Erythroblast (primary cell): ENCODE measurements at places on chromosomes 1 and 21.
A peak's percentile ranks its signal among the peaks of the same experiment; 100 is the strongest.

DNA sequence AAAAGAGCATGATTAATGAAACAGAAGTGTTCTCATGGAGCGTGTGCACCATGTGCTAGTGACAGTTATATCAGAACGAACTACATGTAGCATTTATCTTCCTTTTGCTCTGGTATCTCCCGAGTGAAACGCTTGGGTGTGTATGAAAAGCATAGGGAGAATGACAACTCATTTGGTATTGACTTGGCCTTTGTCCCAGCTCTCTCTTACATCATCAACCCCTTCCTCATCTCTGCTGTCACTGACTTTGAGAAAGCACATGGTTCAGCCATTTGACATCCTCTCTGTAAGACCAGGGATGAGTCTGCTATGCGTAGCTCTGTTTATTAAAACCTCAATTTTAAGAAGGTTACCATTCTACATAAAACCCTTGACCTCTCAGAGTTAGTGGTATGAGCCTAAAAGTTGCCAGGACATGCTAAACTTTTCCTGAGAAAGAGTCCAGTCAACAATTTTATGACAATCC, 201.0 kb downstream of the NRIP1 start:
- peak; percentile 83 for DNase-seq

GRCh38 chr1:200480964-200481363, 71.1 kb upstream of the ZNF281 start:
- no peak for DNase-seq

- no peak for DNase-seq
Observed at GRCh38 chr1:230572121-230573105, 69.9 kb upstream of the COG2 start.

DNA sequence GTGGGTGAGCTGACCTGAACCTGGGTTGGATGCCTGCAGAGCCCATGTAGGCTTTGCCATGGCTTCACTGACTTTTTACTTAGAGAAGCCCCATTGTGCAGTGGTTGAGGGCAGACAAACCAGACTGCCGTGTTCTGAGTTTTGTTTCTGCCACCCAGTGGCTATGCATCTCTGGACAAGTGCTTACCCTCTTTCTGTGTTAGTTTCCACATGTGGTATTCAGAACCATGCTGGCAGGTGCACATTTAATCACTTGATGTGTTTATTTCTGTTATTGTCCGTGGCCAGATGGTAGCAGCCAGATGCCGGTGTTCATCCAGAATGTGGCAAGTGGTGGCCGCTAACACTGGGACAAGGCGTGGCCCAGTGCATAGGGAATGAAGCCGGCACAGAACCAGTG, 10.3 kb upstream of the PTPN7 start:
- no peak for DNase-seq

GRCh38 chr1:66996018-66996682, 57.8 kb downstream of the SLC35D1 start:
- DNase-seq: peak; percentile 84

DNA sequence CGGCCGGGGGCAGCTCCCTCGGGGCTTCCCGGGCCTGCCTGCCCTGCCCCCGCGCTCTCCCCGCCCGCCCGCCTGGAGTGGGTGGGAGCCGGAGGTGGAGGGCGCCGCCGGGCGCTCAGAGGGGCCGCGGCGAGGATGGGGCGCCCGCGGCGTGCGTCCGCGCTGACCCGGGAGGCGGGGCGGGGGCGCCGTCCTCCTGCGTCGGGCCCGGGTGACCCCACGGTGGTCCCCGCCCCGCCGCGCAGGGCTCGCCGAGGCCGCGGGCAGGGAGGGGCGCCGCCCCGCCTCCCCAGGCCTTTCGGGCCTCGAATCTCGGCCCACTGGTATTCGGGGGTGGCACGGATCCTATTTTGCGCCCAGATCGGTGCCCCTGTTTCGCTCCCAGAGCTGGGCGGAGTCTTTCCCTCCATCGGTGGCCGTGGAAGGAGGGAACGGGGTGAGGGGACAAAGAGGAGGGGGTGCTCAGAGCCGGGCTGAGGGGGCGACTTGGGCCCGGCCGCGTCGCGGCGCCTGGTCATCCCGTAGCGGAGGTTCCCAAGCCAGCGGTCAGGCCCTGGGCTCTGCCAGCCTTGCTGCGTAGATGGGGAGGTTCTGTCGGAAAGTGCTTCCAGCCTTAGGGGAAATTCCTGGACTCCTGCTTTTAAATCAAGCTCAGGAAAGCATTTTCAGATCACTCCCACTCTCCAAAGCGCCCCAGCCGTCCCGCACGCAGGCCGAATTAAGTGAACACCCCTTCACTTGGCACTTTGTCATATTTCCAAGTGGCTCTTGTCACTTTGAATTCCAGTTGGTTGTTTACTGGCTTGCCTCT, 545 bp downstream of the PATJ start:
- no peak for DNase-seq

DNA sequence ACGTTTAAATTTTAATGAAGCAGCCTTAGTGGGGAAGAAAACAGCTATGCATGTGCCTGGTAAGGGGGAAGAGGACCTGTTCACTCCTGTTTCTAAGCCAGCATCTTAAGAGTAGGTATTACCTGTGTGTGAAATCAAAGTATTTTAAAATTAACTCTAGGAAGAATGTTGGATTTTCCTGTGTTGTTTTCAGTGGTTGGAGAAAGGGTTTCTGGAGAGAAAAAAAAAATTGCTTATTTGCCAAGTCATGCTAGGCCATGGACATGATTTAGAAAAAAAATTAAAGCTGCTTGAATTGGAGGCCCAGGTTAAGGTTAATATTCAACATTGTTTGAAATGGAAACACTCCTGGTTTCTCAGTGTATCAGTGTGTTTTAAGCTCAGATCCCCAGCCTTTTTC, 42.9 kb upstream of the DNAJC6 start:
- peak; percentile 70 for DNase-seq

- DNase-seq: no peak
Observed at GRCh38 chr21:10641107-10641506, 119.7 kb downstream of the TPTE start.

DNA sequence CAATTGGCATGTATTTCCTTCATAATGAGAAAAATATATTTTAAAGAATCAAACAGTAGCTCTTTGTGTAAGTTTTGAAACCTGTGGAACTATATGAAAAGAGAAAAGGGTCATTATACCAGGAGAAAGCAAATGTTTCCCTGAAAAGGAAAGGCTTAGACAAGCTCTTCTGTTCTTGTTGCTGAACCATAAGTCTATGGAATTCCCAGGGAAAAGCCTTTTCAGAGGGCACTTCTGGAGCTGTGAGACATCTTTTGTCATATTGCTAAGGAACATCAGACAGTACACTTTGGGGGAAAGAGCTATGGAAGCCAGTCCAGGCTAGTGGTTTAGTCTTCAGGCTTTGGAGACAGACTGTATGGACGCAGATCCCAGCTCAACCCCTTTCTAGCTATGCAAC, 12.1 kb upstream of the SHCBP1L start:
- DNase-seq: no peak

DNA sequence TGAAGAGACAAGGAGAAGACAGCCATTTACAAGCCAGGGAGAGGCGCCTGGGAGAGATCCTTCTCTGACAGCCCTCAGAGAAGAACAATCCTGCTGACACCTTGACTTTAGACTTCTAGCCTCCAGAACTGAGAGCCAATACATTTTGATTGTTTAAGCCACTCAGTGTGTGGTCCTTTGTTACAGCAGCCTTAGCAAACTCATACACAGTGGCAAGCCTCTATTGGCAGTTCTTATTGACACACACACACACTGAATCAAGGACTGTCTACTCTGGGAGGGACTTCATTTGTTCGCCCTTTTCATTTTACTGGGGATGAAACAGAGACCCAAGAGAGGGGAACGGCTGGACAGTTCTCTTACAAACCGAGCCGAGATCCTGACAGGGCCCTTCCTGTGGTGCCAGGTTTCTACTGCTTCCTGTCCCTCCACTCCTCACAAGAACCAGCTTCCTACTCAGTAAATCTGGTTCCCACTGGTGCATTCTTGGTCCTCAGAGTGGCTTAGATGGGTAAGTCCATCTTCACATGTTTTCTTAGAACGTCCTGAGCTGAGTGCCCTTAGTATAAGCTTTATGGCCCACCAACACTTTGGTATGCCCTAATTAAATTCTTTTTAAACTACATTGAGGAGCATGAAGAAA, 14.7 kb downstream of the SLAMF1 start:
- DNase-seq: no peak

GRCh38 chr1:201702936-201703335, 126.0 kb upstream of the IPO9 start:
- DNase-seq: no peak

- no peak for DNase-seq
Observed at GRCh38 chr1:165573787-165574186, 30.0 kb downstream of the LRRC52 start.
